Activated CD4-positive, alpha-beta memory T cell treated with anti-CD3 and anti-CD28 coated beads, Interleukin-2, amount 10 ng/mL, durations not matched to agents 7 days and 5 days (primary cell): ENCODE measurements at places on chromosomes 2 and 18. TPM values are rescaled to one million over a fixed set of nuclear protein-coding genes. Genes with fewer than 3 reads are reported as not detected.

DNA sequence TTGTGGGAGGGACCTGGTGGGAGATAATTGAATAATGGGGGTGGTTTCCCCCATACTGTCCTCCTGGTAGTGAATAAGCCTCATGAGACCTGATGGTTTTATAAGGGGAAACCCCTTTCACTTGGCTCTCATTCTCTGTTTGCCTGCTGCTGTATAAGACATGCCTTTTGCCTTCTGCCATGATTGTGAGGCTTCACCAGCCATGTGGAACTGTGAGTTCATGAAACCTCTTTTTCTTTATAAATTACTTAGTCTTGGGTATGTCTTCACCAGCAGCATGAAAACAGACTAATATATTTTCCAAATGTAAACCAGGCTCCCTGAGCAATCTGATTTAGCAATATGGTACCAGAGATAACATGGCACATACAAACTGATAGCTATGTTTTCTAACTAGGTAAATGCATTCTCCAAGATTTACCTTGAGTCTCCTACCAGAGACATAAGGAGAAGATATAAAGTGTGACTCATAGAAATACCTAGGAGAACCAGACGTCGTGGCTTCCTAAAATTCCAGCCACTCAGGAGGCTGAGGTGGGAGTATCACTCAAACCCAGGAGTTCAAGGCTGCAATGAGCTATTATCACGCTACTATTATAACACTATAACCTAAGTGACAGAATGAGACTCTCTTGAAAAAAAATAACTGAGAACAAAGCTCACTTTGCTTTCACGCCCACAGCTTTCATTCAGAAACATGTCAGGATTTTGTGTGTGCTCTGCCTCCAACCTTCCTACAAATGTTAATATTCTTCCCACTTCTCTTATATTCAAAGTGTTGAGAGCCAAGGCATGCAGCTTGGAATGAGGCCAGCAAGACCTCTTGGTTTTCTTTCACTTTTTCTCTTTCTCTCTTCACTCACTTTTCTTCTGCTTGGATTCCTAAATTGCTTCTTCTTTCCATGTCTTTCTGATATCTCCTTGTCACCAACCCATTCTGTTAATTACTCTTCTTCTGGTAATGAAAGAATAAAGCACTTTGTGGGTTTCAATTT, 263.9 kb upstream of the UBE2E3 start:
- H3K4me3 ChIP-seq = no peak overlapping the region
- H3K4me1 ChIP-seq = no peaks in the 10 kb centered on the region
- no peak for DNase-seq
- H3K36me3 ChIP-seq = no peaks in the 10 kb centered on the region
- no peak overlapping the region for H3K27ac ChIP-seq
- peaks cover 2% of the 10 kb centered on the region for H3K27me3 ChIP-seq

The PTPN18 gene
- 98.0 TPM for total RNA-seq

DNA sequence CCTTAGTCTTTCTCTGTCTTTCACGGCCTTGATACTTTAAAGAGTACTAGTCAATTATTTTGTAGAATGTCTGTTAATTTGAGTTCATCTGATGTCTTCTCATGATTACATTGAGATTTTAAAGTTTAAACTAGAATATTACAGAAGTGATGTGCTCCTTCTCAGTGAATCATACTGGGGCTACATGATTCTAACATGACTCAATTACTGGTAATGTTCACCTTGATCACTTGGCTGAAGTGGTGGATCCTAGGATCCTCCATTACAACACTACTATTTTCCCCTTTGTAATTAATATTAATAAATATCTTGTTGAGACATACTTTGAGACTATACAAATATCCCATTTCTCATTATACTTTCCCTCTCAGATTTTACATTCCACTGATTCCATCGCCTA, 148.5 kb downstream of the CAMKMT start:
- no peak for DNase-seq
- H3K4me3 ChIP-seq = no peak overlapping the region
- no peak overlapping the region for H3K27ac ChIP-seq
- H3K4me1 ChIP-seq = no peaks in the 10 kb centered on the region

- no peak for DNase-seq
- H3K27ac ChIP-seq = no peak overlapping the region
- no peaks in the 10 kb centered on the region for H3K36me3 ChIP-seq
- H3K4me3 ChIP-seq = no peak overlapping the region
- peaks cover 19% of the 10 kb centered on the region for H3K27me3 ChIP-seq
Observed at GRCh38 chr2:120722568-120723421, 12.9 kb upstream of the GLI2 start.

GRCh38 chr2:225998116-225998515, 598.6 kb downstream of the NYAP2 start:
- no peaks in the 10 kb centered on the region for H3K27me3 ChIP-seq
- no peaks in the 10 kb centered on the region for H3K4me1 ChIP-seq
- no peaks in the 10 kb centered on the region for H3K36me3 ChIP-seq
- DNase-seq = no peak
- H3K27ac ChIP-seq = no peak overlapping the region

The AQP12A gene
- not detected for total RNA-seq

GRCh38 chr18:25111377-25112288, 240.3 kb downstream of the ZNF521 start:
- H3K27me3 ChIP-seq = no peaks in the 10 kb centered on the region
- no peak overlapping the region for H3K27ac ChIP-seq

DNA sequence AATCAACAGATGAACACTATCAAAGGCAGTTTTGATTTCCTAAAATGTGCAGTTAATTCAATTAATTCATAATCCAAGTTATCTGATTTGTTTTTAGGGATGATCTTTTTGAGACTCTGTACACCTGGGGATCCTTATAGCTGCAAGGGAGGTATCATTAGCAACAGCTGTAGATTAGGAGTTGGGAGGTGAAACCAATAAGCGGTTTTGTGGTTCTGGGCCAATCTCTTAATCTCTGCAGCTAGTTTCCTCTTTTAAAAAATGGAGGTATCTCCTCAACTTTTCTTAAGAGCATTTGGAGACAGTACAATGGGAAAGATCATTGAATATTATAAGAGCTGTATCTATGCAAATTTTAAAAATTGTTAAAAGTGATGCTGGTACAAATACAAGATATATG, 126.0 kb downstream of the MC4R start:
- no peak for DNase-seq
- H3K36me3 ChIP-seq = no peaks in the 10 kb centered on the region
- H3K27me3 ChIP-seq = no peaks in the 10 kb centered on the region
- no peaks in the 10 kb centered on the region for H3K4me1 ChIP-seq
- no peak overlapping the region for H3K27ac ChIP-seq
- no peak overlapping the region for H3K4me3 ChIP-seq

GRCh38 chr18:39205565-39206195, 1640.1 kb upstream of the CELF4 start:
- no peaks in the 10 kb centered on the region for H3K4me1 ChIP-seq
- no peak for DNase-seq
- no peak overlapping the region for H3K4me3 ChIP-seq
- no peaks in the 10 kb centered on the region for H3K36me3 ChIP-seq
- H3K27ac ChIP-seq = no peak overlapping the region

DNA sequence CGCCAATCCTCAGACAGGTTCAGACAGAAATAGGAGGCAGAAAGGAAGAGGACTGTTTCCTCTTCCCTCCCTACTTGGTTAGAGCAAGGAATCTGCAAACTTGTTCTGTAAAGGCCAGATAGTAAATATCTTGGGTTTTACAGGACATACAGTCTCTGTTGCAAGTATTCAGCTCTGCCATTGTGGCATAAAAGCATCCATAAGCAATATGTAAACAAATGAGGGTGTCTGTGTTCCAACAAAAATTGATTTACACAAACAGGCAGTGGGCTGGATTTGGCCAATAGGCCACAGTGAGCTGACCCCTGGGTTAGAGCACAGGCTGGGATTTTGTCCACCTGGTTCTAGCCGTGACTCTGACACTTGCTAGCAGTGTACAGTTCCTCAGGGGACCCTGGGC, 89.4 kb downstream of the NRP2 start:
- H3K36me3 ChIP-seq = no peaks in the 10 kb centered on the region
- no peak overlapping the region for H3K27ac ChIP-seq
- no peaks in the 10 kb centered on the region for H3K4me1 ChIP-seq
- H3K4me3 ChIP-seq = no peak overlapping the region

DNA sequence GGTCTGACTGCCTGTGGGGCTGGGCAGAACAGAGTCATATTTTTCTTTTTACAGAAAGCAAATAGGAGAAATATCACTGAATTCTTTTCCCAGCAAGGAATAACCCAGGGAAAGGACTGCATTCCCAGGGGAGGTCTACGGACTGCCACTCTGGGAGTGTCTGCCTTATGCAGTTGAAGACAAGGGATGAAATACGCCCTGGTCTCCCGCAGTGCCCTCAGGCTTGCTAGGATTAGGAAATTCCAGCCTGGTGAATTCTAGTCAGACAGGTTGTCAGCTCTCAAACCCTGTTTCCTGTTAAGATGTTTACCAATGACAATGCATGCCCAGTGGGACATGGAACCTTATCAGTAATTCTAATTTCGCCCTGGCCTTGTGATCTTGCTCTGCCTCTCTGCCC, 30.3 kb upstream of the PDK1 start:
- no peaks in the 10 kb centered on the region for H3K4me1 ChIP-seq
- no peak for DNase-seq
- H3K4me3 ChIP-seq = no peak overlapping the region
- no peaks in the 10 kb centered on the region for H3K27me3 ChIP-seq
- H3K27ac ChIP-seq = no peak overlapping the region
- H3K36me3 ChIP-seq = peaks cover 24% of the 10 kb centered on the region

The SPIRE1 gene
- total RNA-seq = 4.5 TPM

GRCh38 chr2:457262-457661, 169.4 kb upstream of the ALKAL2 start:
- no peak for DNase-seq
- H3K4me3 ChIP-seq = no peak overlapping the region
- peaks cover 27% of the 10 kb centered on the region for H3K4me1 ChIP-seq
- peaks cover 23% of the 10 kb centered on the region for H3K27me3 ChIP-seq
- H3K36me3 ChIP-seq = no peaks in the 10 kb centered on the region
- no peak overlapping the region for H3K27ac ChIP-seq

- no peak overlapping the region for H3K4me3 ChIP-seq
- no peaks in the 10 kb centered on the region for H3K36me3 ChIP-seq
- no peak overlapping the region for H3K27ac ChIP-seq
- peaks cover 7% of the 10 kb centered on the region for H3K4me1 ChIP-seq
Observed at GRCh38 chr2:172065111-172065510, 20.2 kb upstream of the DLX1 start.

DNA sequence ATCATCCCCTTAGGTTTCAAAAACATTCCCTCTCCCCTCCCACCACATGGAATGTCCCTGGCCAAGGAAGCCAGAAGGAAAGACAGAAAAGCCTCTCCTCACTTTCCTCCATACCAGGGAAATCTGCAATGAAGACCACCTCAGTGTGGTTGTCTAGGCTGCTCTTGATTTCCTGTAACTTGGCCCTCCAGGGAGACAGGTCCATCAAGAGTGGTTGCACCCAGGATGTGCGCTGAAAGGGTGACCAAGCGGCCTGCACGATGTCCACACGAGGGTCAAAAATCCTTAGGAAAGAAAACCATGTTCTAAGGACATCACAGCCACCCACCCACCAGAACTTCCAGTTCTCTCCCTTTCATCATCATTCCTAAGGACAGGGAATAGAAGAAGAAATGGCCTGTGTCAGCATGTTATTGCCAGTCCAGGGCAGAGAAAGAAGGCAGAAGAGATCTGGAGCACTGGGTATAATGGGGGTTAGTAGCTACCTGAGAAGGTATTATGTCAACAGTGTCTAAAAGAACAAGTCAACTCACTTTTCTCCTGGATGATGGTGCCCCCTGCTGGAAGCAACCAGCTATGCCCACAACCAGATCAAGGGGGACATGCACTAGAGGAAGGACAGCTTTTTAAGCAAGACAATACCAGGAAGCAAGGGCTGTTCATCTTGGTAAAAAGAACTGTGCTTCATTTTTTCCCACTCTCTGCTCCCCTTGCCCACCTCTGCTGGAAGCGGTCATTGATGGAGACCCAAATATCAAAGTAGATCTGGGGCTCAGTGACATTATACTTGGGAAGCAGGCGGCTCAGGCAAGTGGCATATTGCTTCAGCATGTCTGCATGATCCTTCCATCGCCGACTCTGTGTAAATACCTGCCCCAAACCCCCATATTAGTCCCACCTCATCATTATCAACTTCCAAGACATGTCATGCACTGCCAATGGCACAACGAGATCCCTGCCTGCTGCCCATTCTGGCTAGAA, 9.3 kb downstream of the GGCX start:
- H3K36me3 ChIP-seq = peaks cover 48% of the 10 kb centered on the region
- no peaks in the 10 kb centered on the region for H3K27me3 ChIP-seq
- peak overlapping the region; percentile 7 for H3K27ac ChIP-seq

DNA sequence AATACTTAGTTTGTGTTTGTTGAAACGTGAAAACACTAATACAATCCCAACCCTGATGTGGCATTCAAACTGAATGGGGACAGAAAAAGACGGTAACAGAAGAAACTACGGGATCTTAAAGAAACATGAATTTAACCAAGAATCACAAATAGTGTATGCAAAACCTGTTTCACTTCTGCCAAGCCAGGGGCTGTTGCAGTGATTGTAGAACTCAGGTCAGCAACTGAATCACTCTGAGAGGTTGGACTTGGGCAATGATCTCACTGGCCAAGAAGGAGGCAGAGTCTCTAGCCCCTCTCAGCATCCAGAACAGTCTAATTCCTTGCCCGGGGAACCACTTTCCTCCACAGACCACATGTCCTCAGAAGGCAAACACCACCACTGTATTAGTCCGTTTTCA, 54.9 kb upstream of the CRIM1 start:
- H3K4me1 ChIP-seq = peaks cover 3% of the 10 kb centered on the region
- no peak overlapping the region for H3K4me3 ChIP-seq

- H3K27ac ChIP-seq = no peak overlapping the region
- no peak for DNase-seq
- H3K27me3 ChIP-seq = no peaks in the 10 kb centered on the region
- no peak overlapping the region for H3K4me3 ChIP-seq
Observed at GRCh38 chr2:227816507-227817294, 3.1 kb downstream of the CCL20 start.

DNA sequence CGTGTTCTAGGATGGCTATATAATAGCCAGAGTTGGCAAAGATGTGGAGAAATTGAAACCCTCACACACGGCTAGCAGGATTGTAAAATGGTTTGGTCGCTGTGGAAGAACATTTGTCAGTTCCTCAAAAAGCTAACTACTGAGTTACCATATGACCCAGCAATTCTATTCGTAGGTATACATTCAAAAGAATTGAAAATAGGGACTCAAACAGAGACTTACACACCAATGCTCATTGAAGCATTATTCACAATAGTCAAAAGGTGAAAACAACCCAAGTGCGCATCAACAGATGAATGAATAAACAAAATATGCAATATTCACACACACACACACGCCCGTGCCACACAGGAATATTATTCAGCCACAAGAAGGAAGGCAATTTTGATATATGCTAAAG, 98.7 kb downstream of the PLA2R1 start:
- no peak for DNase-seq
- no peaks in the 10 kb centered on the region for H3K36me3 ChIP-seq
- H3K27me3 ChIP-seq = peaks cover 2% of the 10 kb centered on the region
- no peak overlapping the region for H3K27ac ChIP-seq
- peaks cover 9% of the 10 kb centered on the region for H3K4me1 ChIP-seq
- no peak overlapping the region for H3K4me3 ChIP-seq

- peaks cover 11% of the 10 kb centered on the region for H3K27me3 ChIP-seq
- H3K36me3 ChIP-seq = no peaks in the 10 kb centered on the region
- H3K4me3 ChIP-seq = no peak overlapping the region
- DNase-seq = no peak
- H3K27ac ChIP-seq = no peak overlapping the region
- peaks cover 6% of the 10 kb centered on the region for H3K4me1 ChIP-seq
Observed at GRCh38 chr2:191757208-191757607, 79.3 kb downstream of the NABP1 start.

- H3K27ac ChIP-seq = no peak overlapping the region
- H3K4me3 ChIP-seq = no peak overlapping the region
- DNase-seq = no peak
- H3K4me1 ChIP-seq = no peaks in the 10 kb centered on the region
- peaks cover 10% of the 10 kb centered on the region for H3K27me3 ChIP-seq
- no peaks in the 10 kb centered on the region for H3K36me3 ChIP-seq
Observed at GRCh38 chr2:169452080-169452479, 27.2 kb upstream of the BBS5 start.
